ENCODE measurements at places on chromosomes 3 and 15.

DNA sequence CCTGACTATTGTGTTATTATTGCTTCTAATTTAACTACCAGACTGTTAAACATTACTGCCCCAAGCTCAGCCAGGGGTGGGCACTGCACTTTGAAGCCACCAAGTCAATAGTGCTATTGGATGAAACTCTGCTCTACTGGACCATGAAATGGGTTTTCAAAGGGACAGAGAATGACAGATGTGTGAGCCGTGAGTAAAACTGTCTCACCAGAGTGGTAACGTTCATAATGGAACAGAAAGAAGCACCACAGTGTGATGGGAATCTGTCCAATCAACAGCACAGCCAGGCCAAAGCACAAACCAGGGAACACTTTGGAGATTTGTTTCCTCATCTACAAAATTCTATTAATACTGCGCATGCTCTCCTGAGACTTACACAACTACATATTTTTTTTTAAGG is 171.8 kb upstream of the LPP start:
- no peak for DNase-seq

DNA sequence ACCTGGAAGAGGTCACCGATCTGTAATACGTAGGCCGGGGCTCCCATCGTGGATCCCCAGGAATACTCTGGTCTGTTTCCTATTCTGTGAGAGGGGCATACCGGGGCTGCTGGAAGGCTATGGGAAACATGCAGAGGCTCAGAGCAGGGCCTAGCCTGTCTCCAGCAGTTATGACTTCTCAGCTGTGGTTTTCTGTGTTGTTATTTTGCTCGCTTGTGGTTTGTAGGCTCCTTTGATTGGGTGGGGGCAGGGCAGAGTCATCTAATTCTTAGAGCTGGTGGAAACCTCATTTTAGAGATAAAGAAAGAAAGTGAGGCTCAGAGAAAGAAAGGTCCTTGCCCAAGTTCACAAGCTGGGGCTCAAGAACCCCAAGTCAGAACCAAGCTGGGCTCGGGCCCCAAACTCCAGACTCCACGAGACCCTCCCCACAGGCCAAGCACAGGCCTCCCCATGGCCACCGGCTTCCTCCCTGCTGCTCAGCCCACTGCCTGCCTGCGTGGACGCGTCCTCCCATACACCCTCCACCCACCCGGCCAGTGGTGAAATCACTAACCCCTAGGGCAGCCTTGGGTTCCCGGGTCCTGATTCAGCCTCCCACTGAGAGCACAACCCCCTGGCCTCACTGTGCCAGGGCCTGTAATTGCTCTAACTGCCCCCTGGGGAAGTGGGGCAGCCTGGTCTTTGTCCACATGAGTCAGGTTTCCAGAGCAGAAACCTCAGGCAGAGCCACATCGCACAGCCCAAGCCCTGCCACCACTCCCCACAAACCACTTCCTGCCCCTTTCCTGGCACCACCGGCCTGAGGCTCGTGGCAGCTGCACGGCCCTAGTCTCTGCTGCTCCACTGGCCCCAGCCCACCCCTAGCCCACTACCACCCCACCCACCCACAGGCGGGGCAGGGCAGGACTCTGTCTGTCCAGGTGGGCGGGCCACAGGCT is 270.8 kb downstream of the UACA start:
- DNase-seq = peak; percentile 74

GRCh38 chr15:75051191-75051608 is 27.8 kb downstream of the PPCDC start:
- DNase-seq = no peak

- no peak for DNase-seq
Measured at GRCh38 chr3:72482589-72483321, 365.5 kb downstream of the SHQ1 start.

- no peak for DNase-seq
Measured at GRCh38 chr3:172204716-172205115, 165.3 kb downstream of the FNDC3B start.

DNA sequence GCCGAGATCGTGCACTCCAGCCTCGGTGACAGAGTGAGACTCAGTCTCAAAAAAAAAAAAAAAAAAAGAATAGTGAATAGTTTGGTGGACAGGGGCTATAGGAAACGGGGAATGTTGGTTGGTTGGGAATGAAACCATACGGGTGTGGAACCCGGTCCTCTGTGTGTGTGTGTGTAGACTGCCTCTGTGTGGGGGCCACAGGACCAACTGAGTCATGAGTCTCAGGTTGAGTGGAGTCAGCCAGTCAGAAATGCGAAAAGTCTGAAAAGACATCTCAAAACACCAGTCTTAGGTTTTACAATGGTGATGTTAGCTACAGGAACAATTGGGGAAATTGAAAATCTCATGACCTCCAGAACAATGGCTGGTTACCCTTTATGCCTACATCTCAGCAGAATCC is 44.5 kb downstream of the ZDHHC19 start:
- DNase-seq = no peak

GRCh38 chr3:73848173-73848906 is 223.6 kb upstream of the PDZRN3 start:
- DNase-seq = no peak

GRCh38 chr15:34012461-34013028 is 26.5 kb downstream of the AVEN start:
- DNase-seq = no peak

DNA sequence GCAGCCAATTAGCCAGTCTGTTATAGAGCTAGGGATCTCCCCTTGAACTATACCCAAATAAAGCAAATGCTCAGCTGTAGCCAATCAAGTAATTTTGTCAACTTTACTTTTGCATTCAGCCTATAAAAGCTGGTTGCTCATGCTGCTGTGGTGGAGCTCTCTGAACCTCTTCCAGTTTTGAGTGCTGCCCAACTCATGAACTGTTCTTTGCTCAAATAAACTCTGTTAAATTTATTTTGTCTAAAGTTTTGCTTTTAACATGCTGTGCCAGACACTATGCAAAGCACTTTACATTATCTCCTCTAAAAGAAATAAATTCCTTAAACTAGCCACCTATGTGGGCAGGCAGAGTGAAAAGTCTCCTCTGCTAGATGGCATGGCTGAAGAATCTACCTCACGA is 51.6 kb upstream of the PXYLP1 start:
- no peak for DNase-seq

DNA sequence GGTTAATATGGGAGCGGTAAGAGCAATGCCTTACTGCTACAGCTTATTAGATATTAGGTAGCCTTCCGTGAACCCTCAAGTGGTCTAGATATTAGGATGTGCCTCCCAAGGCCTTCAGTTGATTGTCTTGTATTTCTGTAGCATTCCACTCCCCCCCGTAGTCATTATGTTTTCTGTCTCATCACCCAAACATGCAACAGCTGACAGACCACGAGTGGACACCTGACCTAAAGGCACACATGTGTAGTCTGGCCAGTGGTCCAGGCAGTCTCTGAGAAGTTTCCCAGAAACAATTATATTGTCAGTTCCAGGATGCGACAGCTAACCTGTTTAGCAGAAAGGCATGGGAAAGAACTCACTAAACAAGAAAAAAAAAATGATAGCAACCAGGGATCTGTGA is 1000.9 kb downstream of the AGBL1 start:
- no peak for DNase-seq

GRCh38 chr15:38490242-38490922 is 36.5 kb downstream of the FAM98B start:
- DNase-seq = no peak

DNA sequence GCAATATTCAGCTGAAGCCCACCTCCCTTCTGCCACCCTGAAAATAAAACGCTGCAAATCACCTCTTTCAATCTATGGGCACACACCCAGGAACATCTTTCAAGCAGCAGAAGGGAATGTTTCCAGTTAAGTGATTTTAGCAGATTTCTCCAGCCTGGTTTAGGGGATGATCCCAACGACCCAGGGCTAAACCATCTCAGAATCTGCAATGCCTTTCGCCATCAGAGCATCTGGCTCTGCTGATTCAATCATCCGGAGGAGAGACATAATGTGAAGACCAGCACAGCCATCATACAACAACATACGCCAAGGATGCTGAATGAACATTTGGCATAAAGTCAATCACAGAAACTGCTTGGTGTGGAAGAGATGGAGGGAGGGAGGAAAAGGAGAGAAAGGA is 15.5 kb upstream of the LRRN1 start:
- no peak for DNase-seq

DNA sequence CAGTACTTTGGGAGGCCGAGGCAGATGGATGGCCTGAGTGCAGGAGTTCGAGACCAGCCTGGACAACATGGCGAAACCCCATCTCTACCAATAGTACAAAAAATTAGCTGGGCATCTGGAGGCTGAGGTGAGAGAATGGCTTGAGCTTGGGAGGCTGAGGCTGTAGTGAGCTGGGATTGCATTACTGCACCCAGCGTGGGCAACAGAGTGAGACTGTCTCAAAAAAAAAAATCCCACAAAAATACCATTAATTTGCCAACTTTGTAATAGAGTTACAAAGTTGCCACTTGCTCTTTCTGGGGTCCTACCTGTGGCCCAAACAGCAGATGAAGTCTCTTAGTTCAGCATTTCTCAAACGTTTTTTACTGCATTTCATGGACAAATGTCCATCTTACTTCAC is 6.0 kb upstream of the TFRC start:
- DNase-seq = no peak

- peak; percentile 44 for DNase-seq
Measured at GRCh38 chr15:77181305-77182074, 110.6 kb upstream of the TSPAN3 start.

DNA sequence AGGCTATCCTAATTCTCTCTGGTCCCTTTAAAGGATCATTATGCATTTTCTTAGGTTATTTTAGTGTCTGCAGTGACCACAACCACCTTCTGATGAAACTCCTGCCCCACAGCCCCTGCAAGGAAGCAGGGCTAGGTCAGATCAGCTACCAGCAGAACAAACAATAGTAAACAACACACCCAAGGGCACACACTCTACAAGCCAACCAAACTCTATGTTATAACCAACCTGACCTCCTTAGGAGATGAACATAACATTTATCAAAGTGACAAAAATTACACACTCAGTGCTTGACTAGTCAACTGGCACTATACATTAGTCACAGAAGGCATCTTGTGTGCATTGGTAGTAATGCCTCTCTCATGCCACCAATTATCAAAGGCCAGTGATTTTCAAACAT is 17.3 kb downstream of the DENND6A start:
- no peak for DNase-seq

DNA sequence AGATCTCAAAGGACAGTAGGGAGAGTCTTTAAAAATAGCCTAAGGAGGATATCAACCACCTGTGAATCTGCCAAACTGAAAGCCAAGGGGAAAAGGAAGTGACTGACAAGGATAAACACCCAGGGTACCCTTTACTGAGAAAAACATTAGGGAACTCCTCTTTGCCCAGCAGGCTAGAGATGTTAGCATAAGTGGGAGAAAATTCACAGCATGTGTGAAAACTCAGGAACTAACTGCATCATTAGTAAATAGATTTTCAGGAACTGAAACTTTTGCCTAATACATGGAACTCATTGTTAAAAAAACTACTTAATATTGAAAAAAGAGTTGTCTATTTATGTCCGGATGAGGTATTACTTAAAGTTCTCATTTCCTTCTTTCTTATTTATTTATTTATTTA is 375.5 kb downstream of the NTRK3 start:
- DNase-seq = no peak

GRCh38 chr3:197204736-197205135 is 93.7 kb downstream of the DLG1 start:
- DNase-seq = no peak

GRCh38 chr3:46283881-46284450 is 41.7 kb downstream of the CCR3 start:
- no peak for DNase-seq

- DNase-seq = no peak
Measured at GRCh38 chr3:166123088-166123487, 285.9 kb upstream of the BCHE start.

GRCh38 chr15:90866161-90866715 is 2.1 kb upstream of the FURIN start:
- no peak for DNase-seq

- no peak for DNase-seq
Measured at GRCh38 chr15:78259232-78259631, 5.1 kb upstream of the DNAJA4 start.

DNA sequence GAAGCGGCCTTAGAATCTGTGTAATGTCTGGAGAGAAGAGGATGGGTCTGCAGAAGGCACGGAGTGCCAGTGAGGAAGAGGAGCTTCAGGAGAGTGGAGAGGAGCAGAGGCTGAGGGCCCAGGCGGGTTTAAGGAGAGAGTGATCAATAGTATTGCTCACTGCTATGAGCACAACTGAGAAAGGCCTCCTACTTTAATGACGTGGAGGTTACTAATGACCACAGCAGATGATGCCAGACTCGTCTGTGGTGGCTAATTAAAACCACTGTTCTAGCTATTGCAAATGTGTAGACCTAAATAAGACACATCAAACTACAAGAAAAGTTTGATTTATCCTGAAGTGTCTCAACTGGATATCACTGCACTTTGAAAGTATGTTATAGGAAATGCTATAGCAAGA is 33.2 kb downstream of the MTMR10 start:
- DNase-seq = no peak

GRCh38 chr3:138066972-138067371 is 48.4 kb downstream of the DZIP1L start:
- DNase-seq = no peak

GRCh38 chr3:77262361-77262760 is 222.5 kb downstream of the ROBO2 start:
- no peak for DNase-seq

DNA sequence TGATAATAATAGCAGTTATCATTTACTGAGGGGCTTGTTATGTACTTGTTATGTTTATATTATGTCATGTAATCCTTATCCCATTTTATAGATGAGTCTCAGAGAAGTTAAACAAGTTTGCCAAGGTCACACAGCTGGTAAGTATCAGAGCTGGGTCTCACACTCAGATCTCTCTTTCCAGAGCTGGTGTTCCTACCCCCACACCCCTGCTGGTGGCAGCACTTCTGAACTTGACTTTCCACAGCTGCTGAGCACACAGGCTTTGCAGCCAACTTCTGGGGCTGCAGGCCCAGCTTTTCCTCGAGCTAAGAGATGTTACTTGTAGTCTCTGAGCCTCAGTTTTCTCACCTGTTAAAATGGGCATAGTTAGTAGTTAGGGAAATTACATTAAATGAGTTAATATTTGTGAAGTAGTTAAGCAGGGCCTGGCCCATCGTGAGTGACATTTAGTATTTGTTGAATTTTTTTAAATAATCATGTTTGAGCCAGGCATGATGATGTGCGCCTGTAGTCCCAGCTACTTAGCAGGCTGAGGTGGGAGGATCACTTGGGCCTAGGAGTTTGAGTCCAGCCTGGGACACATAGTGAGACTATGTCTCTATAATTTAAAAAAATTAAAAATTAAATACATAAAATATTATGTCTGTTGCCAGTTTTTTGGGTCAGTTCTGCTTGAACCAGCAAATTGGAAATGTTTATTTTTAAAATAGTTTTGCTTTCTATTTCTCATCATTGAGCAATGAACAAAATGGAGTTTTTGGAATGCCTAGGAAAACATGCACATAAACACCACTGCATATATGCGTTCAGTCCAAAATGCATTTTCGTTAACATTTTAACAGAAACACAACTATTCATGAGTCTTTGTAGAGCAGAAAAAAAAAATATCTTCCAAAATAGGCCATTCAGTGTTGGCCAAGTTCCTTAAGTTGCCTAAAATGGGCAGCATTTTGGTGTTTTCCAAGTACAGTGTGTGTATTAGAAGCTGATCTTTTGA is 87.3 kb downstream of the SMAD6 start:
- no peak for DNase-seq

GRCh38 chr3:104523136-104523535 is 843.6 kb upstream of the ALCAM start:
- DNase-seq = no peak

- no peak for DNase-seq
Measured at GRCh38 chr3:146948985-146949384, 343.8 kb upstream of the PLSCR5 start.

Measured in germinal center (tissue), 1 donor.